ENCODE measurements at places on chromosomes 2 and 18. TPM values are rescaled to one million over a fixed set of nuclear protein-coding genes. Genes with fewer than 3 reads are reported as not detected.

TNFRSF11A gene
- under 0.01 TPM for total RNA-seq

DNA sequence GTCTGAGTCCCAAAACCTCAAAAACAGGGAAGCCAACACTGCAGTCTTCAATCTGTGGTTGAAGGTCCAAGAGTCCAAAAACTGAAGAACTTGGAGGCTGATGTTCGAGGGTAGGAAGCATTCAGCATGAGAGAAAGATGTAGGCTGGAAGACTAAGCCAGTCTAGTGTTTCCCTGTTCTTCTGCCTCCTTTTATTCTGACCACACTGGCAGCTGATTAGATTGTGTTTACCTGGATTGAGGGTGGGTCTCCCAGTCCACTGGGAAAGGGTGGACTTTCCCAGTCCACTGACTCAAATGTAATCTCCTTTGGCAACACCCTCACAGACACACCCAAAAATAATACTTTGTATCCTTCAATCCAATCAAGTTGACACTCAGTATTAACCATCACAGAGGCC lies 27.5 kb upstream of the IL1B start:
- DNase-seq = no peak

DAPL1 gene
- total RNA-seq = not detected

DPYSL5 gene
- not detected for total RNA-seq

DLX2 gene
- total RNA-seq = under 0.01 TPM

- DNase-seq = peak; percentile 22
Measured at GRCh38 chr18:48787203-48788151, 163.3 kb downstream of the SMAD7 start.

SEH1L gene
- total RNA-seq = 56.6 TPM

SLC16A14 gene
- total RNA-seq = 3.5 TPM

- DNase-seq = no peak
Measured at GRCh38 chr2:120599656-120600055, 136.0 kb upstream of the GLI2 start.

DNA sequence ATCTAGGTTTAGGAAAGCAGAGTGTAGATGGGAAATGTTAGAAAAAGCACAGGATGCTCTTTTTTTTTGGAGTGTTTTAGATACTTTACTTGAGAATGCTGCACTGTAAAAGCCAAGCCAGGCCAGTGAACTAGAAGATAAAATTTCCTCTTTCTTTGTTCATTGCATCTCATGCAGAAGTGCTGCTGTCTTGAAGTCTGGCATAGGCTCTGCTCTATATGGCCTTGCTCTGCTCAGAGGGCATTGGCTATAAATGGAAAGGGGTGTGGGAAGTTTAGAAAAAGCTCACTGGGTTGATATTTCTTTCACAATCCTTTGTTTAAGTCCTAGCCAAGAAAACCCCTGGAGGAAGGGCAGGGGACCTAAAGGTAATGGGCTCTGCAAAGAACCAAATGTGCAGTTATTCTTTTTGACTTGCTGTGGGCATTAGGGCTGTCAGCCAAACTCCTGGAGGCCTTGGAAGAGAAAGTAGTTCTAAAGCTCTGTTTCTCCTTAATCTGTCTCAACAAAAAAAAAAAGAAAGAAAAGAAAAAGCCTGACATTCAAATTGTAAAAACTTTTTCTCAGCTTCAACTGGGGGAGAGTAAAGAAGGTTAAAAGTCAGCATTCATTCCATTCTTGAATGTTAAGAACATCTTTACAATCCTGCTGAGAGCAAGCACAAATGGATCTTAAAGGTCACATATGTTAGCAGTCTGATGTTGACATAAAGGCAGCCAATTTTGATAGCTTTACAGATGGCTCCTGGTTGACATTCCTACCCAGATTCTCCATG lies 338.3 kb downstream of the GULP1 start:
- peak; percentile 72 for DNase-seq

DNA sequence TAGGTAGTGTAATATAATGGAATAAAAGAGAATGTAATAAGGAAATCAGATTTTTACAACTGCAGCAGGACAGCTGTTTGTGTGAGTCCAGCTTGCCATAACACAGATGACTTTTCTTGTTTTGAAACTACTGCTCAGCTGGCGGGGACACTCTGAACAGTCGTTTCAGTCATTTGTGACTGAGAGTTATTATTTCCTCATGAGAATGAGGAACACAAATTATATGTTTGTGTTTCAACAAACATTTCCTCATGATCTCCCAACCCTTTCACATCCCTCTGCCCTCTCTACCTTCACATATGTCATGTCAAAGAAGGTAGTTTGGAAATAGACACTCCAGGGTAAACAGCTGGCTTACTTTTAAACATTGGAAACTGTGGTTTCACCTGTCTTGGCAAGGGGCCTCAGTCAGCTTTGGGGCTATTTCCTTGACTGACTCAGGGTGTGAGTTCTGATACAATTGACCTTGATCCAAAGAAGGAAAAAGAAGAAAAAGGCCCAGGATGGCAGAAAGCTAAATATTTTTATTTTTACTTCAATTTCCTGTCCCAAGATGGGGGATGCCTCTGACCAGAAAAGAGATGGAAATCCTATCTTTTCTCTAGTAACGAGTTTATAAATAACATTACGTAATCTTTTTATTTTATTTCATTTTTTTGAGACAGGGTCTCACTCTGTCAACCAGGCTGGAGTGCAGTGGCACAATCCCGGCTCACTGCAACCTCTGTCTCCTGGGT lies 593 bp downstream of the SP140L start:
- no peak for DNase-seq

MGAT4A gene
- not detected for total RNA-seq

- DNase-seq = no peak
Measured at GRCh38 chr2:196876364-196876763, 50.1 kb downstream of the PGAP1 start.

- DNase-seq = no peak
Measured at GRCh38 chr2:201952187-201952586, 81.5 kb upstream of the FZD7 start.

- no peak for DNase-seq
Measured at GRCh38 chr2:37849911-37850310, 75.2 kb upstream of the RMDN2 start.

- DNase-seq = peak; percentile 56
Measured at GRCh38 chr2:181393472-181393871, 63.7 kb upstream of the ITGA4 start.

DNA sequence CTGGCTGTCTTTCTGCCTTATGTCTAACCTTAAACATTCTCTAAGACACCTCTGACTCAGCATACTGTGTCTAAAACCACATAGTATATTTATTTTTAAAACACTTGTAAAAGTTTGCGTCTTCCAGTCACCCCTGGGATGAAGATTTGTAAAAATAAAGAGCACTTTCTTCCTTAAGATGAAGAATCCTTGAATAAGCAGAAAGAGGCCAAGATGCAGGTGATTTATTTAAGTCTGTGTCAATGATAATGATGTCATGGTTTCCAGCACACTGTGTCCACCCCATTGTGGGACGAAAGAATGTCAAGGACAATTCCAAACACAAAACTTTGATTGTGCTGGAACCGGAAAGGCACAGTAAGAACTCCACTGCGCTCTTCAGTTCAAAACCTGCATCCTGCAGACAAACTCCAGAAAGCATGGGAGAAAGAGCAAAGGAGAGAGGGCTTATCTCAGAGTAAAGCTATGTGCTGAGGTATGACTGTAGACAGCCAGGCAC lies 92.9 kb downstream of the ZEB2 start:
- DNase-seq = peak; percentile 85

DNA sequence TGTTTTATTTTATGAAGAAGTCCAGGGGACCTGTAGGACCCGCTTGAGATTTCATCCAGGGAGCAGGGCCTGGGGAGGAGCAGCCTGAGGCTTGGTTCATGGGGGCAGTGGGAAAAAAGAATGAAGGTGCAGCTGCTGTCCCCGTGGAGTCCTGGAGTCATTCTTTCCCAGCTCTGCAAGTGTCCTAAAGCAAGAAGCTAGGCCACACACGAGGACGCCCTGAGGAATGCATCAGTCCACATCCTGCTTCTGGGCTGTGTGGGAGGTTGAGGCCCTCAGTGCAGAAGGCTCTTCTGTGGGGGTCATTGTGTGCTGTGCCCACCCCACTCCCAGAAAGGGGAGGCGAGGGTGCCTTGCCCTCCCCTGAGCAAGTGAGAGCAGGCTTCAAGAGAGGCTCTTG lies 179.9 kb upstream of the HS6ST1 start:
- no peak for DNase-seq

DNA sequence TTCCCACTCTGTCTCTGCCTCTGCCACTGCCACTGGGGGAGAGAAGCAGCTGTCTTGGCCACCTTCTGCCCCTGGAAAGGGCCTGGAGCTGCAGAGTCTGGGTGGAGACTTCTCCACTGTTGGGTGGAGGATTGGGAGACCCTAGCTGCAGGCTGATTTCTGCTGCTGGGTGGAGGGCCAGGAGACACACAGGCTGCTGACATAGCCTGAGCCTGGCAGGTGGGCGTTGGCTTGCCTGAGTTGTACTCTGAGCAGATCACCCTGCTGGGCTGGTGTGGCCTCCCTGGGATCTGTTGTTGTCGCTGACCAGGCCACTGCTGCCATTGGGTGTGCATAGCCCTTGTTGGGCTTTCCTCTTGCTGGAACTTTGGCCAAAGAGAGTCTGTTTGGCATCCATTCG lies 64.3 kb downstream of the ARHGEF4 start:
- no peak for DNase-seq

DNA sequence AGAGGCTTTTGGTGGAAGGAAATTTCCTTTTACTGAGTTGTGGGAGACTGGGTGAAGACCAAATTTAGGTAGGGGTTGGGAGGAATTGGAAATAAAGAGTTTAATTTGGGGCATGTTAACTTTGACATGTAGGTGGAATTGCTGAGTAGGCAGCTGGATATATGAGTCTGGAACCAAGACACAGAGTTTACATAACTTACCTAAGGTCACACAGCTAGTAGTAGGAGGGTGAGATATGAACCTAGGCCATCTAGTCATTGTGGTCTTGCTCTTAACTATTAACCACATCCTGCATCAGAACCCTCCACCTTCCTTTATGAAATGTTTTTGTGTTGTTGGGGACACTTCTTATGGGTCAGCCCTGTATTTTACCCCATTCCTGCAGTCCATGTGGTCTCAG lies 113.1 kb downstream of the ICOS start:
- no peak for DNase-seq

- DNase-seq = no peak
Measured at GRCh38 chr2:215970425-215970824, 42.9 kb downstream of the MREG start.

- no peak for DNase-seq
Measured at GRCh38 chr2:31978436-31978835, 32.4 kb downstream of the MEMO1 start.

DNA sequence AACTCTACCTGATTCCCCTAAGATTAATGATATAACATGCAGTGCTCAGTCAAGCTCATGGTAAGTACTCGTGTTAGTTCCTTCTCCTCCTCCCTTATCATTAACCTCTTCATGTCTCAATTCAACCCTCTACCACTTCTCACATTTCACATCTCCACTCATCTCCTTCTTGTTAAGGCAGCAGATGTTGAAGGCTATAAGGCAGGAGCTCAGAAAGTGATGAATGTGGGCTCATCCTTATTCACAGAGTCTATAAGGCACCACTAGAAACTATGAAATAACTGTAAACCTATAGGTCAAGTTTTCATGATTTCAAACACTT lies 56.0 kb downstream of the CLHC1 start:
- DNase-seq = no peak

SCN3A gene
- total RNA-seq = under 0.01 TPM

DNA sequence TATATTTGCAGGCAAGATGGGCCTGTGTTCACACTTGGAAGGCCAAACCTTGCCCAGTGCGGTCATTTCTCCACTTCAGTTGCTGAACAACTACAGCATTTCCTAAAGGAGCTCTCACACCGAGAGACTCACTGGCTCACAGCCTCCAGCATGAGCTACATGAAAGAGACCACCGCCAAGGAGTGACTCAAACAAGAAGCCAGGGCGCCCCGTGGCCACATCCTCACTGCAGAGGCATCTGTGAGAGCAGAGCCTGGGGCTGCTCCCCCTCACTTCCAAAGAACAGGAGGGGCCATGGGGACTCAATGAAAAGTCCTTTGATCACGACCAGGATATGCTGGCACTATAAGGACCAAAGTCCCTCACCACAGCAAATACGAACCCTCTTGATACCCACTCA lies 50.0 kb downstream of the TMEM163 start:
- DNase-seq = no peak

- DNase-seq = peak; percentile 66
Measured at GRCh38 chr2:233764264-233764663, 4.2 kb downstream of the UGT1A1 start.

GRCh38 chr2:165706960-165707487 lies 87.0 kb downstream of the GALNT3 start:
- no peak for DNase-seq

GRCh38 chr2:208713066-208713745 lies 306.6 kb downstream of the PTH2R start:
- no peak for DNase-seq

PLEKHM3 gene
- 10.6 TPM for total RNA-seq

FOXI3 gene
- total RNA-seq = not detected

GRCh38 chr2:7703543-7704144 lies 786.4 kb downstream of the RNF144A start:
- no peak for DNase-seq

MRPL53 gene
- total RNA-seq = 21.2 TPM

PPIL3 gene
- 28.0 TPM for total RNA-seq

- no peak for DNase-seq
Measured at GRCh38 chr2:102004581-102004980, 12.8 kb downstream of the IL1R2 start.

NEDD4L gene
- total RNA-seq = 11.0 TPM

RPRM gene
- total RNA-seq = not detected

HTR2B gene
- total RNA-seq = 159 TPM

DNA sequence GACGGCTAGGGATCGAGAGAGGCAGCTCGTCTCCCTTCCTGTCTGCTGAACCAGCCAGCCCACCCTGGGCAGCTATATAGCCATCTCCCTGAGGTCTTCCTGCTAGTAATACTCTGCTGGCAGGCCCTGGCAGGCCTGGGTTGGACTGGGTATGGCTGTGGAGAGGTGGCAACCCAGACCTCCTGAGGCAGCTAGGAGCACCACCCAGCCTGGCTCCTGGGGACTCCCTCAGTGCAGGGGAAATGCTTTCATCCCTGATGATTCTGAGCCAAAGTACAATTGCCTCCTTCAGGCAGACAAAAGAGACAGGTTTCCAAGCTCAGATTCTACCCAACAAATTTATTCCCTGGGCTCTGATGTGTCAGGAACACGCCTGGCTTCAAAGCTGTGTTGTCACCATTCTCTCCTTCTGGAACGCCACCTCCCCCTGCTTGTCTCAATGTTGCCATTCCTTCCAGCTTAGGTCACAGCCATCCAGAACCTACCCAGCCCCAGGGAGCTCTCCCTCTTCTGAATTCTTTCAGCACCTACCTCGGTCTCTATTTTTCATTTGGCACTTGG lies 4.7 kb upstream of the DNAJB2 start:
- peak; percentile 75 for DNase-seq

APCDD1 gene
- 3.5 TPM for total RNA-seq
